ENCODE measurements at places on chromosomes 1 and 21.

DNA sequence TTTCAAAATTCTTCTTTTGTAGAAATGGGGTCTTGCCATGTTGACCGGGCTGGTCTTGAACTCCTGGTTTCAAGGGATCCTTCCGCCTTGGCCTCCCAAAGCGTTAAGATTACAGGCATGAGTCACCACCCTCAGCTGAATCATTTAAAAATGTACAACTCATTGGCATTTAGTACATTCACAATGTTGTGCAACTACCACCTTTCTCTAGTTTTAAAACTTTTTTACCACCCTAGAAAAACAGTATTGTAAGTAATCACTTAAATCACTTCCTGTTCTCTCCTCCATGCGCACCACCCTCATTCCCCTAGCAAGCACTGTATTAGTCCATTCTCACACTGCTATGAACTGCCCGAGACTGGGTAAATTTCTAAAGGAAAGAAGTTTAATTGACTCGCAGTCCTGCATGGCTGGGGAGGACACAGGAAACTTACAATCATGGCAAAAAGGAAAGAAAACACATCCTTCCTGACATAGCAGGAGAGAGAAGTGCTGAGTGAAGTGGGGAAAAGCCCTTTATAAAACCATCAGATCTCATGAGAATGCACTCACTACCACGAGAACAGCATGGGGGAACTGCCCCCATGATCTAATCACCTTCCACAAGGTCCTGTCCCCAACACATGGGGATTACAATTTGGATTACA is 14.4 kb upstream of the THEM5 start:
- no peak for DNase-seq

DNA sequence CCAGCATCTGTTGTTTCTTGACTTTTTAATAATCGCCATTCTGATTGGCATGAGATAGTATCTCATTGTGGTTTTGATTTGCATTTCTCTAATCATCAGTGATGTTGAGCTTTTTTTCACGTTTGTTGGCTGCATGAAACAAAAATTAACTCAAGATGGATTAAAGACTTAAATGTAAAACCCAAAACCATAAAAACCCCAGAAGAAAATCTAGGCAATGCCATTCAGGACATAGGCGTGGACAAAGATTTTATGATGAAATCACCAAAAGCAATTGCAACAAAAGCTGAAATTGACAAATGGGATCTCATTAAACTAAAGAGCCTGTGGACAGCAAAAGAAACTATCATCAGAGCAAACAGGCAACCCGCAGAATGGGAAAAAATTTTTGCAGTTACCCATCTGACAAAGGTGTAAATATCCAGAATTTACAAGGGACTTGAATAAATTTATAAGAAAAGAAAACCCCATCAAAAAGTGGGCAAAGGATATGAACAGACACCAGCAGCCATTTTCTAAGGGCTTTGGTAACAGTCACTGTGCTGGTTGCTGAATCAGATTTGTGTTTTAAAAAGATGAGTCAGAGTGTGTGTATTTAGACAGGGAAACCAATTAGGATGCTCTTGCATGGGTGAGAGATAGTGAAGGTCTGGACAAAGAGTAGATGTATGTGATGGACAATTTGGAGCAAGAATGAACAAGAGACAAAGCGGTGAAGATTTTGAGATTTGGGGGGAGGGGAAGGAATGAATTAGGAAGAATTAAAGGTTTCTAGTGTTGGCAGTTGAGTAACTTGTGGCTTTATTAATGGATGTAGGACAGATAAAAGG is 110.7 kb downstream of the RYR2 start:
- DNase-seq, result no peak

DNA sequence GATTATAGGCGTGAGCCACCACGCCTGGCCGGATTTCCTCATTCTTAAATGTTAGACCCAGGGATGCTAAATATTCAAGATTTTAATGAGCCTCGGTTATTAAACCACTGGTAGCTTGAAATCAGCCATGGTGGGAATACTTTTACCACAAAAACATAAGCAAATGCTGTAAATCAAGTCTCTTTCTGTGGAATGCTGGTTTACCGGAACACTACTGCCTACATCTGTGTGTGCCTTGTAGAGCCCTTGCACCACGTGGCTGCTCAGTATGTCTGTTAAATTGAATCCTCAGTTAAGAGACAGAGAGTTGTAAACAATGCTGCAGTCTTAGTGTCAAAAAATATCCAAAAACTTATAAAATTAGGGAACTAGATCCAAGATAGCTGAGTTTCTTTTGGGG is 26.8 kb upstream of the CNN3 start:
- DNase-seq, result no peak

DNA sequence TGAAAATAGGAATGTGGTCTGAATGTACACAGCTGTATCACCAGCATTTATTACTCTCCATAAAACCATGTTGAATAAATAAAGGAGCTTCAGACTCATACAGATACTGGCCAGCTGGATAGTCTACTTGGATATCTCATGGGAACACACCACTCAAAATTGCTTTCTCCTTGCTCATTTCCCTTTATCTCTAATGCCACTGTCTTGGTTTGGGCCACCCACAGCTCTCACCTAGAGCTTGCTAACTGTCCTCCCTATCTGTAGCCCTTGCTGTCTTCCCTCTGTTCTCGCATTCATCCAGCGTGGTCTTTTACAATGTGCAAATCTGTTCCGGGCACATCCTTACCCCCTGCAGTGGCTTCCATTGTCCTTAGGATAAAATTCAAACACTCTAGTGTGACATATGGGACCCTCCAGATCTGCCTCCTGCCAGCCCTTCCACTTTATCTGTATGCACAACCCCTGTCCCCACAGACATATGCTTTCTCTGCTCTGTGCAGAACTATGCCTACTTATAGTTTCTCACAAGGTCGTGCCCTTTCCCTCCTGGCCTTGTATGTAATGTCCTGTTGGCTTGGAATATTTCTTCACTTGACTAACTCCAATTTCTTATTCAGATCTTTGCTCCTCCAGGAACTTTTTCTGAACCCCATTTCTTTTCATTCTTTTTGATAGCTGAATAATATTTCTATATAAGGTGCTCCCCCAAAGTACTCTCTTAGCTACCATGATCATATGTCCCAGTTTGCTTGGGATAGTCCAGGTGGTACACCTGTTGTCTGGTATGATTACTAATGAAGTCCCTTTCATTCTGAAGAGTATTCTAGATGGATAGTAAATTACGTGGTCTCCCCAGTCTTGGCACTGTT is 2.9 kb downstream of the FLVCR1 start:
- no peak for DNase-seq

DNA sequence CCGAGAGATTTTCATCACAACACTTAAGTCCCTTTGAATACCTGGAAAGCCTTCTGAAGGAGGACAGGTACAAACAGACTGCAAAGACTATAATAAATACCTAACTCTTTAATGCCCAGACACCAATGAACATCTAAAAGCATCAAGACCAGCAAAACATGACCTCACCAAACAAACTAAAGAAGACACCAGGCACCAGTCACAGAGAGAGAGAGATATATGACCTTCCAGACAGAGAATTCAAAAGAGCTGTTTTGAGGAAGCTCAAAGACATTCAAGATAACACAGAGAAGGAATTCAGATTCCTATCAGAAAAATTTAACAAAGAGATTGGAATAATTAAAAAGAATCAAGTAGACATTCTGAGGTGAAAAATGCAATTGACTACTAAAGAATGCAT is 50.6 kb upstream of the ACADM start:
- DNase-seq, result no peak

GRCh38 chr1:203999618-204000017 is 73.3 kb upstream of the SOX13 start:
- DNase-seq, result no peak

DNA sequence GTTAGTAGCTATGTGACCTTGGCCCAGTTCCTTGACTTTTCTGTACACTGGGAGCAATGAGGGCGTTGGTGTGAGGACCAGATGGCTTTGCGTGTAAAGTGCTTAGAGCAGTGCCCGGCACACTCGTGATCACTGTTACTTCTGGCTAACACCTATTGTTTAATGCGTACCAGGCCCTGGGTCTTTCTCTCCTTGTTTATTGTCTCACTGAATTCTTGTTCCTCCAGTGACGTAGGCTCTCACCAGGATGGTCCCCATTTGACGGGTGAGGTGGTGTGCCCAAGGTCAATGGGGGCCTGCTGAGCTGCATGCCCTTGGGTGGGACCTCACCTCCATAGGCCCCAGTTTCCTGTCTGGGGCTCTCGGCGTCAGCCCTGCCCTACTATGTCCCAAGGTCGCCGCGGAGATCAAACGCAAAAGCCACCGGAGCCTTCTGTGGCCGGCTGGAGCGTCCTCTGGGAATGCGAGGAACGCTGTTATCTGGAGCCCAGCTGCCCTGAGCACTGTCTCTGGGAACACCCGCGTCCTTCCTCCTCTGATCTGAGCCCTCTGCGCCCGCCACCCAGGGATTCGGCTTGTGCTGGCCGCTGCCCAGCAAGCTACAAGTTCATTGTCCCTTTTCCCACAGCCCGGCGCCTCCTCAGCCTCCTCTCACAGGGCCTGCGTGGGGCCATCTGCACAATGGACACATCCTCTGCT is 28.9 kb downstream of the ALPL start:
- DNase-seq, result no peak

DNA sequence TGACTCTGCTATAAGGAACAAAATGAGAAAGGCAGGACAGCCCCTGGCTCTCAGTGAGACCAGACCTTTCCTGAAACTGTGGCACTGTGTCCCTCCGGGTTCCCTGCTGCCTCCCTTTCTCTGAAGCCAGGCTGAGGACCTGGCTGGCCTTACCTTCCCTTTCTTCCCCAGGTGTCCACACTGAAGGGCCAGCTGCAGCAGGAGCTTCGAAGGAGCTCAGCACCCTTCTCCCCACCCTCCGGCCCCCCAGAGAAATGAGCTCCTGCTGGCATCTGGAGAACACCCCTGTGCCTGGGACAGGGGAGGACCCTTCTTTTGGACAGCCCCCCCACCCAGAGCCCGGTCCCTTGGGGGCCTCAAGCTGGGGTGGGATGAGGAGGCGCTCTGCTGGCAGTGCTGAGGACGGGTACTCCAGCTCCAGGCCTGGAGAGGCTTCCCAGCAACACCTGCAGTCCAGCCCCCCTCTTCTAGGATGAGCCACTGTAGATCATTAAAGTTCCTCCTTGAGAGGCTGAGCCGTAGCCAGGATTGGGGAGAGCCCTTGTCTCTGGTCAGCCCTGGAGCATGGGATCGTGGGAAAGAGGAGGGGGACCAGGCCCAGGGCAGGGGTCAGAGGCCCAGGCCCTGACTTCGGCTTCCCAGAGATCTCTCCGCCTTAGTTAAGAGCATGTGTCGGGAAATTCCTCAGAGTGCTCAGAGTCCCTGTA is 8.1 kb downstream of the MFAP2 start:
- no peak for DNase-seq

- no peak for DNase-seq
These were observed 542 bp downstream of the EIF2B3 start for GRCh38 chr1:44985747-44986359.

DNA sequence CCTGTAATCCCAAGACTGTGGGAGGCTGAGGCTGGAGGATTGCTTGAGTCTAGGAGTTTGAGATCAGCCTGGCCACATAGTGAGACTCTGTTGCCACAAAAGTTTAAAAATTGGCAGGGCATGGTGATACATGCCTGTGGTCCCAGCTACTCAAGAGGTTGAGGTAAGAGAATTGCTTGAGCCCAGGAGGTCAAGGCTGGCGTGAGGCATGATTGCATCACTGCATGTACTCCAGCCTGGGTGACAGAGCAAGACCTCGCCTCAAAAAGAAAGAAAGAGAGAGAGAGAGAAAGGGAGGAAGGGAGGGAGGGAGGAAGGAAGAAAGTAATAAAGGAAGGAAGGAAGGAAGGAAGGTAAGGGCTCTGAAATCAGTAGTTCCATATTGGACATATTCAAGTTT is 25.0 kb downstream of the GLUL start:
- no peak for DNase-seq

GRCh38 chr1:118881751-118882150 is 106.4 kb downstream of the TBX15 start:
- no peak for DNase-seq

- DNase-seq, result no peak
These were observed 30.9 kb upstream of the TAL1 start for GRCh38 chr1:47262787-47263413.

DNA sequence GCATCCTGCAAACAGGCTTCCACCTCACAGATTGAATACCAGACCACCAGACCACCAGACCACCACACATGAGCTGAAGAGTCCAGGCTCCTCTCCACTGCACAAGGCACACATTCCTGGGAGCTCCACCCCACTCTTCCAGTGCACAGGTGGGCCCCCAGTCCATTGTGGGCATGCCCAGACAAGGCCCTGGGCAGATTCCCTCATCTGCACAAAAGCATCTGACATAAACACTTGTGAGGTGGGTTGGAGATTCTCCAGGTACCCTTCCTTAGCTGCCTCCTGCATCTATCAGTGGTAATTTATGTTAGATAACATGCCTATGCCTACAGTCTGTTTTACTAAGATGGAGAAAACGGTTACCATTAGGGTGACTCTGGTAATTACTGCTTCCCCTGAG is 11.6 kb upstream of the CTBS start:
- DNase-seq, result no peak

GRCh38 chr1:176604461-176604860 is 141.5 kb downstream of the PAPPA2 start:
- DNase-seq, result no peak

GRCh38 chr21:16330908-16331268 is 601.1 kb downstream of the USP25 start:
- no peak for DNase-seq

GRCh38 chr1:55827350-55827749 is 612.2 kb upstream of the USP24 start:
- DNase-seq, result no peak

DNA sequence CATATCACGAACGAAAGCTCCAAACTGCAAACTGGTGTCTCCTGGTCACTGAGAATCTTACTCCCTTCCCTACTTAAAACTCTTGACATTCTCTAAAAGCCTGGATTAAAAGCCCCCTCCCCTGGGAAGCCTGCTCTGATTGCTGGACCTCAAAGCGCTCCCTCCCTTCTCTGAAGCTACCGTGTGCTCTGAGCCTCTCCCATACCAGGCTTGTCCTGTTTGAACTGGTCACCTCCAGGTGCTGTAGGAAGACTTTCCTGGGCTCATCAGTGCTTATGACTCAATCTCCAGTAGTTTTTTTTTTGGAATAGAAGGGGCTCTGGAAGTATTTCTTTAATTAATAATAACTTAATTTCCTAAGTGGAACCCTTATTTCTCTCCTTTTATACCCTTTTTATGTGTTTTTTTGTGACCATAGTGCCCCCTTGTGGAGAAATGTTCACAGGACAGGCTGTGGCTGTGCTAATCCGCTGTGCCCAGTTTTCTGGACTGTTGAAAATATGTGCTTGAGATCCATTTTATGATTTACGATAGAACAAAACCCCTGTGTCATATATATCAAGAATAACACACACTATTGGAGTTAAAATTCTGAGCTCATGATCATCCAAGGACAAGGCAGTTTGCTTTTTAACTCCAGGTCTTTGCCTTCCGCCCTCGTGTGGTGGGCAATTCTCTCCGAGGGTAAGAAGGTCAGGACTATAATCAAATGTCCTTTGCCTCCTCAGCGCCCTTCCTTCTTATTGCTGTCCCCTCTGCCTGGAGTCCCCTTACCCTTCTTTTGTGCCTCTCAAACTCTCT is 16.9 kb downstream of the MTARC1 start:
- no peak for DNase-seq
